ENCODE measurements at places on chromosomes 1 and 21.

DNA sequence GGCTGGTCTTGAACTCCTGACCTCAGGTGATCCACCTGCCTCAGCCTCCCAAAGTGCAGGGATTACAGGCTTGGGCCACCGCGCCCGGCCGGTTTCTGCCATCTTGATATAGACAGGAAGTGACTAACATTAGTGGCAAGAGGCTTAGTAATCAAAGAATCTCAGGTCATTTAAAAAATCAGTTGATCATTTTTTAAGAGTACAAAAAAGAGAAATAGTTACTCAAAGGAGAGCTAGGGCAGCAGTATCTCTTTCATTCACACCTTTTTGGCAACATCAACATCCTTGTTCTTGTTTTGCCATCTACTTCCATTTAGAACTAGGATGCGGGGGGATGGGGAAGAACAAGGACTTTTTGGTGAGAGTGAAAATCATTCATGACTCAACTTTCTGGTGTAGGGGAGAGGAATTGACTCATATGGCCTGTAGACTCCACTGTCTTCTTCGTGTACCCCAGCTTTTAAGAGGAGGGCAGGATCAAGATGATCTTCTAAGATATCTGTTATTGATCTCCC lies 8.8 kb downstream of the FCRLB start:
- no peak for DNase-seq

DNA sequence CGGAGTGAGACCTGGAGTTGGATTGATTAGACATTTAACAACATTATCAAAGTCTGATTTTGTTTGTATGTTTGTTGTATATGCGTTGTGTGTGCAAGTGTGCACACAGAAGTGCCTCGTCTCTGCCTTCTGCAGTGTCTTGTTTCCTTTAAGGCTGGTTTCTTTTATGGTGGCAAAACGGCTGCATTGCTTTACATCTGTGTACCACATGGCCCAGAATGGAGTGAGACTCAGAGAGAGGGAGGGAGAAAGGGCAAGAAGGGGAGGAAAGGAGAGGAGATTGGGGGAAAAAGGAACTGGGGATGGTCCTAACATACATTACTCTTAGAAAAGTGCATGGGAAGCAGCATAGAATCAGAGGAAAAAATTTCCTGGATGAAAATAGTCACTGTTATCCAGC lies 99.7 kb upstream of the WLS start:
- no peak for DNase-seq

DNA sequence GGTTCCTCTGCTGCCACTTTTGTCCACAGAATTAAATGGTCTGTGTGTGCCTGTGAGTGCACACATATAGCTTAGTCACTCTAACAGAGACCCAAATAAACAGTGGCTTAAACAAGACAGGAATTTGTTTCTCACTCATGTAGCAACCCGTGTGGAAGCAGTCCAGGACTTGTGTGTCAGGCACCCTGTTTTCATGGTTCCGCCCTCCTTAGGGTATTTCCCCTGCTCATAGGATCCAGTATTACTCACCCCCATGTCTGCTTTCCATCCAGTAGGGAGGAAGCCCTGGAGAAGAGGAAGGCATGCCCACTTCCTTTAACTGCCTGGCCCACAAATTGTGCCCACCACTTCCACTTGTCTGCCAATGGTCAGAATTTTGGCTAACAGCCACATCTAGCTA lies 41.3 kb upstream of the TACSTD2 start:
- DNase-seq: no peak

DNA sequence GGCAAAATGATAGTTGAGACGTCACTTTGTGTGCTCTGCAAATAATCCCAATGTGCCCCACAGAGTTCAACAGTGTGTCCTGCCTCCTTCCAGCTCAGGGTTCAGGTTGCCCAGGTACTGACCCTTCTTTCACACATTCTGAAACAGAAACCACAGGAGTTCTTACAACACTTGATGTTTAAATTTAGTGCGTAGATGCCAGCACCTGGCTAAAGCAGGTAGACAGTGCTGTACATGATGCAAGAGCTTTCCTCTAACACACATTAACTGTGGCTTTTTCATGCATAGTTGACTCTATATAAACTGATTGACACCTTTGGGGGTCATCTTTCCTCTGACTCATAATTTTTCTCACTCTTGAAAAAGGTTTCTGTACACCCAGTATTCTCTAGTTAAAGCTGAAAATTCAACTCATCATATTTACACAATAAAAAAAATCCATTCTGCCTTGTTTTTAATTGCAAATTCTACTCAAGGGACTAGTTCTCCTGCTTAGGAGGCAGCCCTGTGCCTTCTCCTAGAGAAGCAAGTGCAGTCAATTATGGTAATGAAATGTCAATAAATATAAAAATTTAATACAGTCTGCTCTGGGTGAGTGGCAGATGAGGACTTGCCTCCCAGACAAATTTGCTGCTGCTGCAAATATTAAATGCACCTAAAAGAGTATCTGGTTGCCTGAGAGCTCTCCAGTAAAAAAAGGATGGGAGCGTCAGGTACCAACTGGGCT lies 91.4 kb downstream of the NR5A2 start:
- DNase-seq: no peak

DNA sequence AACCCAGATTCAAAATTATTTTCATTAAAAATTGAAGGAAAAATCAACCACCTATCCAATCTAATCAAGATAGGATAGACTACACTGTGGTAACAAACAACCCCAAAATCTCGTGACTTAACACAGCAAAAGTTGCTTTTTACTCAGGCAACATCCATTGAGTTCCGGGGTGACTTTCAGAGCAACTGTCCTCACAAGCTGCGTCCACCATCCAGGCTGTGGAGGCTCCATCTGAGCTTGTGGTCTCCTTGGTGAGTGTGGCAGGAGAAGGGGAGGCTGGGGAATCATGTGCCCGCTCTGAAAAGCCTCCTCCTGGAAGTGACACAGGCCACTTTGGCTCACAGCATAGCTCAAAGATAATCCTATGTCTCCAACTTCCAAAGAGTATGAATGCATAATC lies 52.4 kb downstream of the CD2 start:
- DNase-seq: no peak

DNA sequence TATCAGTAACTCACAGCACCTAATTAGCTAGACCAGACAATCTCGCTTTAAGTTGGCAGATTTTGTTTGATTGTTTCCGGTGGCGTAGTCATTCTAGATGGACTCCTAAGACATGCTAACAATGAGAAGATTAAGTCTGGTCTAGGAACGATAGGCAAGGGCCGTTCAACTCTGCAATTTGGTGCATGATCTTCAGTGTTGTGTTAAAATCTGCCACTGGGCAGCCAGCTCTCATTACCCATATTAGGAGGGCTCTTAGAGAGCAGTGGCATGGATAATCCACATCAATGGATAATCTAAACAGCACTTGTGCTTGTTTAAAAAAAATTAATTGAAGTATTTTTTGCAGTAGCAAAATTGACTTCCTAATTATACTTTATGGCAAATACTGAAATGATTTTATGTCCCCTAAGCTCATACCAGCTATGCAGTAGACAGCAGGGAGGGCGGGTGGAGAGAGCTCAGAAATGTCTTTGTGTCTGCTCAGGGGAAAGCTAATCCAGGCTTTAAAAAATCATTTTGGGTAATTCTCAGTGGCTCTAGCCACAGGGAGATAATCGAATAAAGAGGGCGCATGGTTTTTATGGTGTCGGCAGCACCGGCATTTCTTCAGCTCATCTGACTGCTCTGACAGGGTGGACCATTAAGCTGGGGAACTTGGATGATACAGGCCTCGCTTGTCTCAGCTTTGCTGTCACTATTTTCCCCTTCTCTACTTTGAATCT lies 48.5 kb upstream of the IKBKE start:
- no peak for DNase-seq

- no peak for DNase-seq
These were observed 256.5 kb downstream of the PAPPA2 start for GRCh38 chr1:176719447-176719846.

GRCh38 chr1:92980732-92981647 lies 19.7 kb upstream of the DIPK1A start:
- DNase-seq: no peak

DNA sequence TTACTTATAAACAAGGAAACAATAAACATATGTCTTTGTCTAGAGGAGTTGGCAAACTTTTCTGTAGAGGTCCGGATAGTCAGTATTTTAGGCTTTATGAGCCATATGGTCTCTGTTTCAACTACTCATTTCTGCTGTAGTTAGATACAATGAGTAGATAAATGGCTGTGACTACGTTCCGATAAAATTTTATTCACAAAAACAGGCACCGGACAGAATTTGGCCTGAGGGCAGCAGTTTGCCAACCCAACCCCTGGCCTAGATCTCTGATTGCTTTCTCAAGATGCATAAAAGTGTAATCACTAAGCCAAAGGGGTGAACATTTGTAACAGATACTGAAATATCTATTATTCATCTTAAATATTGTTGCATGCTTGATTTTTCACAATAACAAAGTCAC lies 123.1 kb upstream of the ESRRG start:
- DNase-seq: no peak

DNA sequence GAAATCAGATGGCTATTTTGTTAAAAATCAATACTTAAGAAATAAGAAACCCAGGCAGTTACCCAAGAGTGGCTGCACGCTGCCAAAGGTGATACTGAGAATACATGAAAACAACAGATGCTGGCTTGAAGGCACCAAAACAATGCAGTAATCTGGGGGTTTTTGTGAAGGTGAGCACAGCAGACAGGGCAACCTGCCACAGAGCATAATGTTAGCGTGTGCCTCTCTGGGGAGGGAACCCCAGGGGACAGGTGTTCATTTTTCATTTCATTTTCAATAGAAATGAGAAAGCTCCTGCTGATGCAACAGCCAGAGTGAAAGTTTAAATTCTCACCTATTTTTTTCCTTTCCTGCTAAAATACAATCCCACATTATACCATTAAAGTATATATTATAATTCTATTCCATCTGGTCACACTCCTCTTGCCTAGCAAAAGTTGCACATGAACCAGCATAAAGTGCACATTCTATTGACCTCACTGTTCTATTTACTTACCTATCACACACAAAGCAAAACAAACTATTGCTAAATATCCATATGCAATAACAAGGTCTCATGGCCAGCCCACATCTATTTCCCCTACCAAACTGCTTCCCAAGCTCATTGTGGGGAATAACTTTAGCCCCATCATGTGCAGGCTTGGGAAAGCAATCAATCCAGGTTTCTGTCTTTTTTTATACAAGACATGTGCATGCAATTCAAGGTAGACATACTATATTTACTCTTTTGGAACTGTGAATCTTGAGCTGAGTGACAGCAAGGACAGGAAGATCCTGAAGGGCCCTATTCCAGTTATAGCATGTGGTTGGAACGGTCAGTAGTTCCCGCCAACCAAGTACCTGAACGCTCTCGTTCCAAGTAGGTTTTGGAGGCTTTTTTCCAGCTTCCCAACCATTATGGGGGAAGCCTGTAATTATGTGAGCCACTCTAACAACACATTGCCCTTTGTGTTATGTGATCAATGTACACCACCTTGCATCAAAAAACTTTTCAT lies 173.6 kb downstream of the RERE start:
- no peak for DNase-seq

DNA sequence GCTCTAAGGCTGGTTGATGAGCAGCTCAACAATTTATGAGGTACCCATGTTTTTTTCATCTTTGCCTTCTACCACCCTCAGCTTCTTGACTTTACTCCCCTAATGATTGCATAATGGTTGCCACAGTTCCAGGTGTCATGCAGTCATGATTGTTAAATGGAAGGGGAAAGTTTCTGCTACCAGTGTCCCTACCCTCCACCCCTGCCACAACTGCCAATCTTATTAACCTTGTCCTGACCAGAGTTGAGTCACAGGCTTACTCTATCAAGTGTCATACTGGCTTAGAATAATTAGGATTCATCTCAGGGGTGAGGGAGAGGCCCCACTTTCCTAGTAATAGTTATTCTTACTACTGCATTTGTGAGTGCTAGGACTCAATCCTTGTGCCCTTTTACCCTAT lies 7.9 kb upstream of the FUBP1 start:
- no peak for DNase-seq

- DNase-seq: no peak
These were observed 193.1 kb downstream of the ST6GALNAC3 start for GRCh38 chr1:76267631-76268030.

DNA sequence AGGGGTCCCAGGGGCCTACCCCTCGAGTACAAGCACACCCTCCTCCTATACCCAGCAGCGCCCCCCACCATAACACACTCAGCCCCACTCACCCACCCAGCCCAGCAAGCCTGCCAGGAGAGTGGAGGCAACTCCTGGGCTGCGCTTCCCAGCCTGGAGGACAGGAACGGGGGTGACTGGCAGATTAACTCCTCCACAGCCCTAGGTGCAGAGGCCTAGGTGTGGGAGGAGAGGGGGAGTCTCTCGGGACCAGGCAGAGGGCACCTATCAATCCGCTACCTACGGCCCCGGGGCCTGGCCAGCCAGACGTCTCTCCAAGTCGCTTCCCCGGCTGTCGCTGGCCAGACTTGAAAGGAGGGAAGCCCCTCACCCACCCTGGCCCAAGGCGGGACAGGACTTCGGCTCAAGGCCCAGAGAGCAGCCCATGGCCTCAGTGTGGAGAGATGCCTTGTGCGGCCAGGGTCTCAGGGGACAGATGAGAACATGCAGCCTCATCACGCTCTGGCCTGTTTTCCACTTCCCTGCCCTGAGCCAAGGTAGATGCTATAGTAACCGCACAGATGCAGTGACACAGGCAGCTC lies 24.9 kb downstream of the MATN1 start:
- DNase-seq: no peak

DNA sequence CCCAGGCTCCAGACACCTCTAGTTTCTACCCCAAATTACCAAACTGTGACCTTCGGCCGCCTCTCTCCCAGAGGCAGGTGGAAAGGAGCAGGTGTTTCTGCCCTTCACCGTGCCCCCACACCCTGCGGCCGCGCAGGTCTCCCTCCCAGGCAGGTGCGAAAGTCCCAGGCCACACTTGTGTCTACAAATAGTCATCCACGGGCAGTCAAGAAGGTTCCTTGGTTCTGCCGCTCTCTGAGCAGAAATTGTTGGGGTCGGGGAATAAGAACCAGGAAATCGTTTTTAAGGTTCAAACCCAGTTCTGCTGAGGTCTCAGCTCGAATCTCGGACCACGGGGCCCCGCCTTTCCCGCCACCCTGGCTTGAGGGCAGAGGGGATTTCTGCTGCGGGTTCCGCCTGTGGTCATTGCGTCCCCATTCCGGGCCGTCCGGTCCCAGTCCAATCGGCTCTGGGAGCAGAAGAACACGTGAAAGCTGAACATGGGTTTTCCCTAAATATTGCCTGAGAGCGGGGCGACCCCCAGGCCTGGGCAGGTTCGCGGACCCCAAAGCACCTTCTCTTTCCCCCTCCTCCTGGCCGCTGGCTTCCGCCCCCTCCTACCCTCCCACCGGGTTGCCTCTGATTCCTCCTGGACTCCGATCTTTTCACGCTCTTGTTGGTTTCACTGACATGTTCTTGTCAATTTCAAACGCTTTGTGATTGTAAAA lies 1.2 kb upstream of the ATF3 start:
- DNase-seq: peak; percentile 80

DNA sequence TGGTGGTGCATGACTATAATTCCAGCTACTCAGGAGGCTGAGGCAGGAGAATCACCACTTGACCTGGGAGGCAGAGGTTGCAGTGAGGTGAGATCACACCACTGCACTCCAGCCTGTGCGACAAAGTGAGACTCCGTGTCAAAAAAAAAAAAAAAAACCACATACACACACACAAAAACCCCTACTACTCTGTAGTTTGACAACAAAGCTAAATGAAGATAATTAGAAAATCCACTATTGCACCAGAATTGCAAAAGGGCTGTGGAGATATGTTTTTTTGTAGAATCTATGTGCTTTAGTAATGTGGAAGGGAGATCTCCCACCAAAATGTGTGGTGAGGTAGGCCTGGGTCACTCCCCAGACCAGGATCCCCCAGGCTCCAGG lies 32.2 kb upstream of the KHDRBS1 start:
- peak; percentile 75 for DNase-seq

- no peak for DNase-seq
These were observed 23.2 kb downstream of the PMVK start for GRCh38 chr1:154913273-154913672.

GRCh38 chr1:155932081-155932480 lies 2.1 kb downstream of the KHDC4 start:
- no peak for DNase-seq

All from natural killer cell treated with Interleukin-12 subunit alpha and Interleukin-12 subunit beta and Interleukin-15 and Interleukin-18, amount 100 ng/mL, for 72 hours (primary cell).